ENCODE measurements at places on chromosomes 13 and 19.

- H3K27me3 ChIP-seq = no peaks in the 10 kb centered on the region
- H3K4me3 ChIP-seq = no peak overlapping the region
- DNase-seq = peak; percentile 57
- H3K36me3 ChIP-seq = no peaks in the 10 kb centered on the region
- no peaks in the 10 kb centered on the region for H3K4me1 ChIP-seq
Observed at GRCh38 chr13:30355384-30355699, 48.0 kb upstream of the KATNAL1 start.

DNA sequence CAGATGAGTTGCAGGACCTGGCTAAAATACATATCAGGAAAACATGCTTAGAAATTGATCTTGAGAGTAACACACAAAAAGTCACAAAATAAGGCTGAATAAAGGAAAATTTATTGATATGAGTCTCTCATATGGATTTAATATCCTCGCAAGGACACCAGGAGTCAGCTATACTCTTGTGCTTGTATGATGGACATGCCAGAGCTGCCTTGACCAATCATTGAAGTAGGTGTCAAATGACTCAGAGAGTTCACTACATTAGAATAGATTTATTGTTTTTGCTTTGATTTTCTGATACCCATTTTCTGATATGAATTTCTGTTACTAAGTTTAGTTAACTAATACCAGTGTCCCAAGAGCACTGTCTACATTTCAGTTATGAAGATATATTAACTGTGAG, 37.4 kb upstream of the CSNK1A1L start:
- no peak overlapping the region for H3K27ac ChIP-seq
- no peaks in the 10 kb centered on the region for H3K27me3 ChIP-seq
- H3K4me3 ChIP-seq = no peak overlapping the region
- no peak for DNase-seq

DNA sequence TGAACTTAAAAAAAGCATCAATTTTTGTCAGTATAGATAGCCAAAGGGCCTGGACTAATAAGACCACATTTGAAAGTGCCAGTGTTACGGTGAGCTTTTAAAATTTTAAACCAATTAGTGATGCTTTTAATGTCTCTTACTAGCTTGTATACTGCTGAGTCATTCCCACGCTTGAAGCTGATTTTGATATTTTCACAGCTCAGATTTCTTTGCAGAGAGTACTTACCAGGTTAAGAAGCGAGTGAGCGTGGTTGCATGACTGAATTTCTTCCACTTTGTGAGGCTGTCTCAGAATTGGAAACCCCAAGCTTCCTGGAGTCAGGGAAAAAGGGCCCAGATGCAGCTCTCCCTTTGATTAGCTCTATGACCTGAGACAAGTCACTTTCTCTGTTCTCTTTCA, 74.5 kb upstream of the NBEA start:
- no peak overlapping the region for H3K4me3 ChIP-seq
- H3K36me3 ChIP-seq = no peaks in the 10 kb centered on the region
- no peaks in the 10 kb centered on the region for H3K27me3 ChIP-seq
- no peak for DNase-seq

GRCh38 chr19:36196249-36196648, 18.2 kb downstream of the ZNF565 start:
- no peaks in the 10 kb centered on the region for H3K36me3 ChIP-seq
- no peak for DNase-seq
- no peak overlapping the region for H3K27ac ChIP-seq

DNA sequence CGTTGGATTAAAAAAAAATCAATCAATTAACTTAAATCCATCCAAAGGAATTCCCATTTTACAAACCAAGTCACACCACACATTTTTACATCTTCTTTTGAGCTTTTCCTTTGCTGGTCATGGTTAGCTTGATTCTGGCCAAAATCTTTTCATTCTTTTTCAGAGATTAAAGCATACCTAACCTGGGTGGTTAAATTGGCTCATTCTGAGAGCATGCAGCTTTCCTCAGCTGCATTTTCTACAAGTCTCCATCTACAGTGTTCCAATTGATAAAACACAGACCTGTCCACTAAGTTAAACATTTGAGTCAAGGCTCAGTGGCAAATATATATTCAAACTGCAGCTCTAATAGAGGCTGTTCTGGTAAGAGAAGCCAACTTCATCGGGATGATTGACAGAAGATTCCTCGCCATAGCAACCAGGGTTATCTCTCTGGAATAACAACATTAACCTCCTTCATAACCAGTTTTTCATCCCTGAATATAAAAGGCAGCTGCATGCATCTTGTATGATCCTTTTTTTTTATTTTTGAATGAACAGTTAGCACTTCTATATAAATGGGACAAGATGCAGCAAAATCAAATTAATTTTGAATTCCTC, 106.2 kb downstream of the DNAJC15 start:
- no peak overlapping the region for H3K27ac ChIP-seq
- H3K4me1 ChIP-seq = peaks cover 38% of the 10 kb centered on the region
- H3K36me3 ChIP-seq = no peaks in the 10 kb centered on the region
- H3K4me3 ChIP-seq = no peak overlapping the region

GRCh38 chr19:6229216-6229913, 50.4 kb downstream of the MLLT1 start:
- no peaks in the 10 kb centered on the region for H3K4me1 ChIP-seq
- no peaks in the 10 kb centered on the region for H3K27me3 ChIP-seq
- H3K27ac ChIP-seq = no peak overlapping the region

DNA sequence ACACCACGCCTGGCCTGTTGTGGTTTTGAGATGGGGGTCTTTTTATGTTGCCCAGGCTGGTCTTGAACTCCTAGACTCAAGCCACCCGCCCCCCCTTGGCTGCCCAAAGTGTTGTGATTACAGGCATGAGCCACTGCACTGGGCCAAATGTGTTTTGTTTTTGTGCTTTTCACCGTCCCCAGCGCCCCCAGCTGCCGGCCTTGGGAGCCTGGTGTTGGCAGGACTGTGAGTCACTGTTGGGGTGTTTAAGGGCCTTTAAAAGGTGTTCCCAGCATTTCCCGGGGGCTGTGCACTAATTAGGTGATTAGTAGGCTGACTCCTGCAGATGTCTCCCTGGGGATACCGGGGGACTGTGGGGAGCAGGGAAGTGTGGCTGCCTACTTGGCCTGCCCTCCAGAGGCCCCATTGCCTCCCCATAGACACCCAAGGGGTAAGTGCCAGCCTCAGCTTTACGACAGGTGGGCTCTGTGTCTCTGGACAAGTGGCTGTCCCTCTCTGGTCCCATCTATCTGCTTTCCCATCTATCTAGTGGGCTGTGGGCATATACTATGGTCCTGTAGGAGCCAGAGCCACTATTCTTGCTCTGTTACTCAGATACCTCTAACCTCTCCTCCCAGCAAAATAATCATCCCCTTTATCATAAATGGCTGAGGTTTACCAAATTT, 11.8 kb upstream of the TLE5 start:
- peak; percentile 46 for DNase-seq
- peaks cover 3% of the 10 kb centered on the region for H3K4me1 ChIP-seq

GRCh38 chr13:45538382-45538781, 73.6 kb downstream of the COG3 start:
- DNase-seq = no peak
- H3K27ac ChIP-seq = no peak overlapping the region
- no peaks in the 10 kb centered on the region for H3K36me3 ChIP-seq
- H3K4me3 ChIP-seq = no peak overlapping the region

- DNase-seq = no peak
- no peaks in the 10 kb centered on the region for H3K27me3 ChIP-seq
- H3K4me1 ChIP-seq = no peaks in the 10 kb centered on the region
- H3K36me3 ChIP-seq = no peaks in the 10 kb centered on the region
Observed at GRCh38 chr13:88857256-88857655, 1186.1 kb downstream of the SLITRK5 start.

DNA sequence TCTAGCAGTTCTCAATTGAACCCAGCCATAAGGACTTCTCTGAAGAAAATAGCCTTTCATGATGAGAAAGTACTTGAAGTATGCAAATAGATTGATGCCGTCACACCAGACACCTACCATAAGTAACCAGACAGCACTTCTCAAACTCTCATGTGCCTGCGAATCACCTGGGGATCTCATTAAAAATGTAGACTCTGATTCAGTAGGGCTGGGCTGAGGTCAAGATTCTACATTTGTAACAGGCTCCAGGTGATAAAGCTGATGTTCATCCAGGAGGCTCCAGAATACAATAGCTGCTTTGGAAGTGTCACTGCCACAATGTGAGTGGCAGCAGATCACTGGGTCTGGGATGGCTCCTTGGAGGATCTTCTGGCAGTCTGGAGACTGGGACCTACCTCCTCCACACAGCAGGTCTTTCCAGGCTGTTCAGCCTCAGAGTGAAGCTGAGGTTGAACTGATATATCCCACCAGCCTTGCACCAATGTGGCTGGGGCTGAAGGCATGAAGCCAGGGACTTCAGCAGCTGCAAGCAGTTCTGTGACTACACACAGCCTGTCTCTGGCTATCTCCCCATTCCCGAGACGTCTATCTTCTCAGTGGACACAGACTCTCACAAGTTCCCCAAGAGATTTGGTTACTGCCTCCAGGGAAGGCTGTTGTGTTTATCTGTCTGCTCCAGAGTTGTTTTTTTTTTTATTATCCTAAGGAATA, 9.1 kb downstream of the MBNL2 start:
- H3K36me3 ChIP-seq = no peaks in the 10 kb centered on the region
- no peak overlapping the region for H3K27ac ChIP-seq
- DNase-seq = no peak
- no peak overlapping the region for H3K4me3 ChIP-seq

GRCh38 chr19:55503157-55503501, 14.9 kb downstream of the SSC5D start:
- H3K36me3 ChIP-seq = no peaks in the 10 kb centered on the region
- DNase-seq = no peak
- no peaks in the 10 kb centered on the region for H3K4me1 ChIP-seq
- peaks cover 32% of the 10 kb centered on the region for H3K27me3 ChIP-seq

DNA sequence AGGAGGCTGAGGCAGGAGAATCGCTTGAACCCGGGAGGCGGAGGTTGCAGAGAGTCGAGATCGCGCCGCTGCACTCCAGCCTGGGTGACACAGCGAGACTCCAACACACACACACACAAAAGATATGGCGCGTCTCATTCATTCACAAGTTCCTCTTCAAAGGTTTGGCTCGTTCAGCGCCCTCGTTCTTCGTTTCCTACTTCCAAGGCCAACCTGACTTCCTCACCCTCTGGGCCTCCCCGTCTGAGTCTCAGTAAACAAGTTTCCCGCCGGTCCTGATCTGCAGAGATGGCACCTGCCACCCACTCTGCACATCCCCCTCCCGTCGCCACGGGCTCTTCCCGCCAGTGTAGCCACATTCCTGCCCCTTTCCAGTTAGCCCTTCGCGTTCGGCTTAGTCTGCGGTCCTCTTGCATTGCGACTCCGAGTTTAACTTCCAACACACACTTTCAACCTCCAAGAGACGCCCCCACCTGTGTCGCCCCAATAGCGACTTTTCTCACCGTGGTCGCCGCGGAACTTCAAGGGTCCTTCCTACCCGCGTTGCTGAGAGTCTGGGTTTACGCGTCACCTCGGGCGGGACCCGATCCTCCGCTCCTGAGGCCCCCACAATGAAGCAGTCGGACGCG, 1.3 kb upstream of the BSG start:
- no peaks in the 10 kb centered on the region for H3K36me3 ChIP-seq
- DNase-seq = peak; percentile 77
- H3K27ac ChIP-seq = peak overlapping the region; percentile 97
- no peaks in the 10 kb centered on the region for H3K27me3 ChIP-seq
- H3K4me3 ChIP-seq = peak overlapping the region; percentile 96
- peaks cover 18% of the 10 kb centered on the region for H3K4me1 ChIP-seq

- DNase-seq = no peak
- peak overlapping the region; percentile 96 for H3K27ac ChIP-seq
- H3K4me1 ChIP-seq = peaks cover 55% of the 10 kb centered on the region
- no peaks in the 10 kb centered on the region for H3K27me3 ChIP-seq
- H3K36me3 ChIP-seq = no peaks in the 10 kb centered on the region
- H3K4me3 ChIP-seq = peak overlapping the region; percentile 99
Observed at GRCh38 chr19:39407410-39407659, 688 bp downstream of the ZFP36 start.

DNA sequence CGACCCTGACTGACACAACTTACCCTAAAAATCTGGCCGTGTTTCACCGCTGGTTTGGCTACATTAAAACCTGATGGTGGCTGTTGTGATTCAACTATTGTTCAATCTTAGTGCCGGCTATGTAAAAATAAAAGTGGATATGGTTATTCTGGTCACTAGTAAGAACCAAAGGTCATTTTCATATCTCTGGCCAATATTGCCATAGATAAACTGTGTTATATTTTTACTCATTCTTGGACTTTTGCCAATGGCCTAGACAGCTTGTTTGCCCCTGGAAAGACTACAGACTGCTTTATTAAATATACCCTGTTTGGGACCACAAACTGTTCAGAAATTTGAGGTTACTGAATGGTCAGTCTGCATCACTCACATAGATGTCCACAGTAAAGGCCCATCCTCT, 258.5 kb upstream of the KLHL1 start:
- no peaks in the 10 kb centered on the region for H3K27me3 ChIP-seq
- no peak overlapping the region for H3K4me3 ChIP-seq
- no peaks in the 10 kb centered on the region for H3K36me3 ChIP-seq

DNA sequence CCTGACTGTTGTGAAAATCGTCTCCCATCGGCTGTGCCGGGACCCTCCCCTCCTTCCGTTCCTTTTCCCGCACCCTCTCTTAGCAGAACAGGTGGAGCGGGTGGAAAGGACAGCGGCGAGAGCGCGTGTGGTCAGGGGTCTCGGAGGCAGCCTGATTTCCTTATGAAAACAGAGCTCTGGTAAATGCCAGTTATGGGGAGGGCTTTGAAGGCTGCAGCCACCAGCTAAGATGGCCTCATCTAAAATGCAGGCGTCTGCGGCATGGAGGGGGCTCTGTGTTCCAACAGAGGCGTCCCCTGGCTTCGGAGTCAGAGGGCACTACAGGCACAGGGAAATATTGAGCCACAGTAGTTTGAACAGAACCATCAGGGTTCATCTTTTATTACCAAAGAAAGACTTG, 93.8 kb upstream of the SOX1 start:
- H3K4me3 ChIP-seq = no peak overlapping the region
- peaks cover 3% of the 10 kb centered on the region for H3K4me1 ChIP-seq
- no peak for DNase-seq

- no peaks in the 10 kb centered on the region for H3K4me1 ChIP-seq
- no peak overlapping the region for H3K4me3 ChIP-seq
- no peak for DNase-seq
- no peak overlapping the region for H3K27ac ChIP-seq
- H3K36me3 ChIP-seq = no peaks in the 10 kb centered on the region
- H3K27me3 ChIP-seq = no peaks in the 10 kb centered on the region
Observed at GRCh38 chr19:20320191-20320590, 153.2 kb downstream of the ZNF486 start.

DNA sequence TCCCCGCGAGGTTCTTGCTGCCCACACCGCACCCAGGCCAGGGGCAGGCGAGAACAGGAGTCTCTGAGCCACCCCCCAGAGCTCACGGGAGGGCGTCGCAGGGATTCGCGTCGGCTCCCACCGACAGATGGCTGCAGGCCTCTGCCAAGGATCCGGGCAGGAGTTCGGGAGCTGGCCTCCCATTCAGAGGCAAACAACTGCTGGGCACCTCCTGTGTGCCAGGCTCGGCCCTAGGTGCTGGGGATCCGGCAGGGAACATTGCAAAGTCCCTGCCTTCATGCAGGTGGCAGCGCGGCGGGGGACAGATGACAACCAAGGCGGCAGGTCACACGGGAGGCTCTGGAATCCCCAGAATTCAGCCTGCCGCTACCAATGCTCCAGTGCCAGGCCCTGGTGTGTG, 25.3 kb downstream of the LRRC4B start:
- no peak overlapping the region for H3K27ac ChIP-seq
- no peak overlapping the region for H3K4me3 ChIP-seq

GRCh38 chr19:41957838-41958366, 1.2 kb downstream of the RABAC1 start:
- peak; percentile 94 for DNase-seq
- H3K4me1 ChIP-seq = peaks cover 9% of the 10 kb centered on the region
- no peaks in the 10 kb centered on the region for H3K27me3 ChIP-seq
- H3K27ac ChIP-seq = 0 out of 2 replicates have a peak overlapping the region, but pooled peaks have one; percentile 16

GRCh38 chr13:42740753-42741152, 40.6 kb upstream of the FAM216B start:
- peak; percentile 6 for DNase-seq
- H3K36me3 ChIP-seq = no peaks in the 10 kb centered on the region
- no peaks in the 10 kb centered on the region for H3K27me3 ChIP-seq
- H3K4me3 ChIP-seq = no peak overlapping the region

Data from GM23338 (cell line).